Memory B cell (primary cell): ENCODE measurements at places on chromosomes 13 and 19.

GRCh38 chr13:112747256-112747655, 57.4 kb downstream of the ATP11A start:
- no peaks in the 10 kb centered on the region for H3K27me3 ChIP-seq
- no peak overlapping the region for H3K4me3 ChIP-seq

- H3K27ac ChIP-seq = no peak overlapping the region
- peaks cover 3% of the 10 kb centered on the region for H3K27me3 ChIP-seq
- DNase-seq = no peak
- no peak overlapping the region for H3K4me3 ChIP-seq
- H3K36me3 ChIP-seq = peaks cover 15% of the 10 kb centered on the region
- H3K4me1 ChIP-seq = peaks cover 8% of the 10 kb centered on the region
Measured at GRCh38 chr19:12095111-12095790, 30.7 kb downstream of the ZNF844 start.

GRCh38 chr13:106911627-106912026, 343.7 kb upstream of the ARGLU1 start:
- H3K36me3 ChIP-seq = no peaks in the 10 kb centered on the region
- peaks cover 3% of the 10 kb centered on the region for H3K27me3 ChIP-seq
- no peak for DNase-seq
- no peak overlapping the region for H3K4me3 ChIP-seq
- H3K4me1 ChIP-seq = no peaks in the 10 kb centered on the region

DNA sequence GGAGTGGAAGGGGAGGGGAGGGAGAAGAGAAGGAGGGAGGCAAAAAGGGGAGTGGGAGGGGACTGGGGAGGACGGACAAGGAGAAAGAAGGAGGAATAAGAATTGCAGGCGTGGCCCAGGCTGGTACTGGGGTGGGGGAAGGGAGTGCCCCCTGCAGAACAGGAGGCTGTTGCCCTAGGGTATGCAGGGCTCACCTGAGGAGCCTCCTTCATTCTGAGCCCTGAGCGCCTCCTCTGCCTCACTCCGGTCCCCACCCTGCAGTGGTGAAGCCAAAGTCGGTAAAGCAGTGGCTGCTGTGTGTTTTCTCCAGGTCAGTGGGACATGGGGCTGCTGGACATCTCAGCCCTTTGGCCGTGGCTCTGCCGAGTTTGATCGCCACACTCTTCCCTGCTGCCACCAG, 9.1 kb upstream of the CDC16 start:
- H3K27ac ChIP-seq = no peak overlapping the region
- no peak overlapping the region for H3K4me3 ChIP-seq
- H3K36me3 ChIP-seq = no peaks in the 10 kb centered on the region
- no peak for DNase-seq
- peaks cover 9% of the 10 kb centered on the region for H3K27me3 ChIP-seq
- peaks cover 14% of the 10 kb centered on the region for H3K4me1 ChIP-seq
